ENCODE measurements at places on chromosomes 2 and 18.

- DNase-seq: no peak
Measured at GRCh38 chr18:37343542-37343851, 222.1 kb downstream of the CELF4 start.

- DNase-seq: no peak
Measured at GRCh38 chr2:46512185-46512584, 32.8 kb downstream of the TMEM247 start.

- DNase-seq: no peak
Measured at GRCh38 chr2:74935975-74936391, 22.5 kb upstream of the POLE4 start.

DNA sequence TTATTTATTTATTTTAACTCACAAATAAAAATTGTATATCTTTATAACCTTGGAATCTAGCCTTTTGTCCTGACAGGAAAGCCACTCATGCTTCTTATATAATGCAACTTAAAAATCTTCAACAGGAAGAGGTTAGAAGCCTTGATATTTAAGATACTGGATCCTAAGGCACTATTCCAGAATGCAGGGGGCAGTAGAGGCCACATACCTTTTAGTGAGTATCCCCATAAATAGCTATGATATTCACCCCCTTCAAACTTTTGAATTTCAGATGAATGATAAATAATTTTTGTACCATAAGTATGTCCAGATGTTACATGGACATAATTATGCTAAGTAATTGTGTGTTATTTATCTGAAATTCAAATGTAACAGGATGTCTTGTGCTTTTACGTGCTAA, 592.7 kb upstream of the VRK2 start:
- DNase-seq: no peak

DNA sequence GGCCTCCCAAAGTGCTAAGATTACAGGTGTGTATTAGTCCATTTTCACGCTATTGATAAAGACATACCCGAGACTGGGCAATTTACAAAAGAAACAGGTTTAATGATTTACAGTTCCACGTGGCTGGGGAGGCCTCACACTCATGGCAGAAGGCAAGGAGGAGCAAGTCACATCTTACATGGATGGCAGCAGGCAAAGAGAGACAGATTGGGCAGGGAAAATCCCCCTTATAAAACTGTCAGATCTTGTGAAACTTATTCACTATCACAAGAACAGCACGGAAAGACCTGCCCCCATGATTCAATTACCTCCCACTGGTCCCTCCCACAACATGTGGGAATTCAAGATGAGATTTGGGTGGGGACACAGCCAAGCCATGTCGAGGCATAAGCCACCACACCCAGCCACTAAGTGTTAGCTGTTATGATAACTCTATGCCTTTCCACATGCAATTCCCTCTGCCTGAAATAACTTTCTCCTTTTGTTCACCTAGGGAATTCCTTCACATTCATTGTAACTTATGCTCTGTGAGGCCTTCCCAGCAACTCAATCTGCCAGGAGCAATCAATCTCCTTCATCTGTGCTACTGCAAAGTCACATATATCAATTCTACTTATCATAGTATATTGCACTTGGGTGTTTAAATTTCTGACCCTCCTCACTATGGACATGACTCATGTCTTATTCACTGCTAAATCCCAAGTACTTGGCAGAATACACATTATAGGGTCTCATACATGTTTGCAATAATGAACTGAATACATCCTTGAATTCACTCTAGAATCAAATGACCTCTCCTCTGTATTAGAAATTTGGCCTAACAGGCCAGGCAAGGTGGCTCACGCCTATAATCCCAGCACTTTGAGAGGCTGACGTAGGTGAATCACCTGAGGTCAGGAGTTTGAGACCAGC, 7.4 kb downstream of the MCEE start:
- DNase-seq: no peak

DNA sequence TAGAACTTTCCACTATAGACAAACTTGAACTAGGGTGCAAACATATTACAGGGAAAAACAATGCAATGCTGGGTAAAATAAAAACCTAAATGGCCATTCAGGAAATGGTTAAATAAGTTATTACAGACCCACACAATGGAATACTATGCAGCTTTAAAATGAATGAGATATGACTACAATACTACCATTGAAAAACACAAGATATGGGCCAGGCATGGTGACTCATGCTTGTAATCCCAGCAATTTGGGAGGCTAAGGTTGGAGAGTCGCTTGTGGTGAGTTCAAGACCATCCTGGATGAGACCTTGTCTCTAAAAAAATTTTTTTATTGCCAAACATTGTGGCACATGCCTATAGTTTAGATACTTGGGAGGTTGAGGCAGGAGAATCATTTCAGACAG, 6.8 kb downstream of the PECR start:
- DNase-seq: no peak

- no peak for DNase-seq
Measured at GRCh38 chr2:166357068-166357949, 18.4 kb downstream of the SCN9A start.

DNA sequence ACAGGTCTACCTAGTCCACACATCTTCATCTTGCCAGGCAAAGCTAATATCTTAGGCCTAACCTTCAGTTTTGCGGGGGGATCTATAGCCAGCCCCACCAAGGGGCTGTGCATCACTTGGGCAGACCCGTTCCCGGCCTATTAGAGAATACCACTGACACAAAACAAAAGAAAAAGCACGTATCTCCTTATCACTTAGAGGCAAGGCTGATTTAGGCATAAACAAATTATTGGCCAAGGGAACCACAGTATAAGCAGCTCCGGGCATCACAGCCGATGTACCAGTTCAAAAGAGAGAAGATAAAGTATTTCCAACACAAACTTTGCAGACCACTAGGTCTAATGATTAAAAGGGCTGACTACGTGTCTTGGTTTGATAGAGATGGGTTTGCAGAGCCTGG, 248.0 kb downstream of the TCF4 start:
- no peak for DNase-seq

DNA sequence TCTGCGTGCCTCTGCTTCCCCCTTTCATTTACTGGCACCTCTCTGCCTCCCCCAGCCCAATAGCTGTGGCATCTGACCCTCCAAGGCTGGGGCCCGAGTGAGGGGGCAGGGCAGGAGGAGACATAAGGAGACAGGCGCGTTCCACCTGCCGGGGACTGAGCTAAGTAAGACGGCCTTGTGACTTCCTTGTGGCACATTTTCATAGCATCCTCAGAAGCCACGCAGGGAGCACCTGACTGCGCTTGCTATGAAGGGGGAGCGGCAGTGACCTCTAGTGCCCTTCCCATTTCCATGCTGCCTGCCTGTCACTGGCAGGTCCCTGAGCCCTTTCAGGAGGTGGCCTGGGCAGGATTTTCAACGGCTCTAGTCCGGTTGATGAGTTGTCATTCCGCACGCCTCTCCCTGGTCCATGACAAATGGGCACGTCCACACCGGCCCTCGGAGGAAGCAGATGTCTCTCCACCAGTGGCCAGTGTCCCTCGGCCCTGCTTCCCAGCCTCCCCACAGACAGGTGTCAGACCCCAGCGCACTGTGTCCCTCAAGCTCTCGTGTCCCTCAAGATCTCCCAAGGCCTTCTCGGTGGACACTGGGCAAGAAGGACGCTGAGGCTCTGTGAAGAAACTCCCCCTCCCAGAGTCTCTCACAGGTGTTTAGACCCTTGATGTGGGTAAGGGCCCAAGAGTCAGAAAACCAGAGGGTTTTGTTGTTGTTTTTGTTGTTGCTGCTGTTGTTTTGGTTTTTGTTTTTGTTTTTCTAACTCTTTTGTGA, 42.7 kb downstream of the CYP26B1 start:
- DNase-seq: no peak

DNA sequence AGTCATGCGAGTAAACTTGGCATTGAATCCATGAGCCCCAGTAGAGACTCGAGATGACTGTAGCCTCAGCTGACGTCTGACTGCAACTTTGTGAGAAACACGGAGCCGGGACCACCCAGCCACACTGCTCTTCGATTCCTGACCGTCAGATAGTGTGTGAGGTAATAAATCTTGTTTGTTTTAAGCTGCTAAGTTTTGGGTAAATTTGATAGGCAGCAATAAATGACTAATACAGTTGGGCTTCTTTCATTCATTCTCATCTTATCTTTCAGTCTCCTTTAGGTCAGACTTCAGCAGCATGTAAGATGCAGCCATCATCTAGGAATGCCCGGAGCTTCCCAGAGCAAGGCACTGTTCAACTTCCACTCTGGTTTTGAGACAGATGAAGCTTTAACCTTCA, 8.0 kb upstream of the KLHL29 start:
- no peak for DNase-seq

All from D341Med (cell line).